Epithelial cell of esophagus (primary cell): ENCODE measurements at places on chromosomes 1 and 21.

DNA sequence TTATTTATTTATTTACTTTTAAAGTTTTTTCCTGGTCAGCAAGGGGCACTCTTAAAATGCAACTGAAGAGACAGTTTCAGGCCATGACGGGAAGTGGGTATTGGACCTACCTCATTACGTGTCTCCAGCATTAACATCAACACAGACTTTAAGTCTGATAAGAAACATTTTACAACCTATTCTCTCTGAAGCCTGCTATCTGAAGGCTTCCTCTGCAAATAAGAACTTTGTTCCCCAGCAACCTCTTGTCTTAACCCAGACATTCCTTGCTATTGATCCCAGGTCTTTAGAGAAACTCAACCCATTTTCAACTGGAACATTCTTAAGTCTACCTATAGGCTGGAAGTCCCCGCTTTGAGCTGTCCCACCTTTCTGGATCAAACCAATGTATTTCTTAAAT is 258.3 kb upstream of the TMPRSS15 start:
- DNase-seq, result no peak

DNA sequence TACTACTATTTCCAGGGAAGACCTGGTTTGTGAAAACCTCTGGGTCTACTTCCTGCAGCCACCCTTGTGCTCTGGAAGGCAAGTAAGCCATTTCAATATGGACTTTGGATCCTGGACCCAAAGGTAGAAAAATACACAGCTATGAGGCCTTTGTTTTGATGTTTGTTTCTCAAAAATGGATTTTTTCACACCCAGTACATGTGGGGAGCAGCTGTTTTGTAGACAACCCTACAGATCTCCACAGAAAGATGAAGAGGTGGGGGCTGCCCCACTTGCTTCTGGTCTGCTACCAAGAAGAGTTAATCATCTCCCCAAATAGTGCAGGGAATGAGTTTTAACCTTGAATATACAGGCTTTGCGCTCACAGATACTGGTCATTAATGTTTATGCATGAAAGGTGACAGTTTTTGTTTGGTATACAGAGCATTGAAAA is 29.2 kb downstream of the ZNF281 start:
- DNase-seq, result no peak

DNA sequence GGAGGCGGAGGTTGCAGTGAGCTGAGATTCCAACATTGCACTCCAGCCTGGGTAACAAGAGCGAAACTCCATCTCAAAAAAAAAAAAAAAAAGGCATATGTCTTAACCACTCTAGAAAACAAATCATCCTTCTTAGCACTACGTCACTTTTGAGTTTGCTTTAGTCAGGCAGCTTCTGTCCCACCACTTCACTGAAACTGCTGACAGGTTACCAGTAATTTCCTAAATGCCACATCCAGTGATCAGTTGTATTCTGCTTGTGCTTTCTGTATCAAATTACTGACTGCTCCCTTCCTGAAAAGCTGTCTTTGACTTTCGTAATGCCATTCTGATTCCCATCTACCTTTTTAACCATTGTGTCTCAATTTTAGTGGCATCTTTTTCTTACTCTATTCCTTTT is 21.7 kb downstream of the RCOR3 start:
- no peak for DNase-seq

GRCh38 chr1:241513378-241513777 is 6.2 kb downstream of the FH start:
- DNase-seq, result no peak

GRCh38 chr1:53142226-53142853 is at the start of gene SLC1A7:
SLC1A7 (minus strand) TSS chr1:53142638; CDS start chr1:53142449, 189 bp downstream.
- no peak for DNase-seq

- DNase-seq, result no peak
These were observed 133.2 kb upstream of the KCNJ15 start for GRCh38 chr21:38123626-38124025.

- peak; percentile 56 for DNase-seq
These were observed 2.4 kb downstream of the SSBP3 start for GRCh38 chr1:54403808-54404261.

GRCh38 chr1:19219451-19219850 is 9.4 kb upstream of the UBR4 start:
- DNase-seq, result no peak

DNA sequence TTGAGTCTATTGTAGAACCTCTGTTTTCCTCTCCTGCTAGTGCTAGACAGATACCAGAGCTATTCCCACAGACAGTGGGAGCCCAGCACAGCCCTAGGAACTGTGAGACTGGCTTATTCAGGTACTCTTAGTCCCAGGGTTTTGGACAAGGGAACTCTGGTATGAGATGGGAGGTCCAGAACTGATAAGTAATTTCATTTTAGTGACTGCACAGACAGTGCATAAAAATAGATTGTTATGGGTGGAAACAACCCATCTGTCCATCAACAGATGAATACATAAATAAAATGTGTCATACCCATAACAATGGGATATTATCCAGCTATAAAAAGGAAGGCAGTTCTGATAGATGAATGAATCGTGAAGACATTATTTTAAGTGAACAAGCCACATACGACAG is 9.0 kb downstream of the EPS8L3 start:
- no peak for DNase-seq

- DNase-seq, result no peak
These were observed 33.4 kb upstream of the PTPRC start for GRCh38 chr1:198605406-198605805.

DNA sequence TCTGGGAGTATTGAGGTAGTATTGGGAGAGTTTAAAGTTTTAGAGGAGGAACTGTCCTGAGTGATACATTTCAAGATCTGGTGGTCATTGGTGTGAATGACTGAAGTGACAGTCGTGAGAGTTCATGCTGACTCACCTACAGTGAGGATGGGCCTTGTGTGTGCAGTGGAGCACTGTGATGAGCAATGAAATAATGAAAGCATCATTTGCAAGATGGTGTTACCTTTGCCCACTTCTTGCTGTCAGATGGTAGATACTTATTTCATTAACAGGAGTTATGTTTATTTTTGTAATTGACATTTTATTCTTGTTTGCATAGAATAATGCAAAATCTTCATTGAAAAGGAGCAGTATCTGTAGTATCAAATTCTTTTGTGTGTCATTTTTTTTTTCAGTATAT is 29.0 kb downstream of the POU2F1 start:
- DNase-seq, result peak; percentile 22

DNA sequence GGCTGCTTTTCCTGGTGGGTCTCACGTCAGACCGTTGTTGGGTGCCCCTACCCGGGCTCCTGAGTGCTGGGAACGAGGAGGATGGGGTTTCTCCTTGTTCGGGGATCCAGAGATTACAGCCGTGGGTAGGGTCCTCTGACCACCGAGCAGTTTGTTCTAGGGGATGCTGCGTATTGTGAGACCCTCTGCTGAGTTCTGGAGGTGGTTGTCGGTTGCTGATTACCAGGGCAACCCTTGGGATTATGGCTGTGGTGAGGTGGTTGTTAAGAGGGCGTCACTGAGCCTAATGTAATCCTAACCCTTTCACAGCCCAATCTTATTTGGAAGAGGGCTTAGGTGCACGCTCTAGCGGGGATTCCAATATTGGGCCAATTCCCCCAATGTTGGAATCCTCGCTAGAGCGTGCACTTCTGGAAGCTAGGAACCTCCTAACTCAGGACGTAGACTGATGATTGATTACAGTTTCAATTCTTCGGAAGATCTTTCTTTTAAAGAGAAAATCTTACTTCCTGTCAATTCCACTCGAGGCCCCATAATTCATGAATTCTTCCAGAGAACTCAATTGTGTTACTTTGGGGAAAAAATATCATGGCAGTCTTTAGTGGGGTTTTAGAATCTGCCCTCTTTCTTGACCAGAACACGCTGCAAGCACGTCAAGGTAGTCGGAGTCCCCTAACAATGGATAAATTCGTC is 483 bp downstream of the TCEANC2 start:
- peak; percentile 17 for DNase-seq

- DNase-seq, result peak; percentile 45
These were observed 281.4 kb downstream of the HHIPL2 start for GRCh38 chr1:222266223-222267196.

DNA sequence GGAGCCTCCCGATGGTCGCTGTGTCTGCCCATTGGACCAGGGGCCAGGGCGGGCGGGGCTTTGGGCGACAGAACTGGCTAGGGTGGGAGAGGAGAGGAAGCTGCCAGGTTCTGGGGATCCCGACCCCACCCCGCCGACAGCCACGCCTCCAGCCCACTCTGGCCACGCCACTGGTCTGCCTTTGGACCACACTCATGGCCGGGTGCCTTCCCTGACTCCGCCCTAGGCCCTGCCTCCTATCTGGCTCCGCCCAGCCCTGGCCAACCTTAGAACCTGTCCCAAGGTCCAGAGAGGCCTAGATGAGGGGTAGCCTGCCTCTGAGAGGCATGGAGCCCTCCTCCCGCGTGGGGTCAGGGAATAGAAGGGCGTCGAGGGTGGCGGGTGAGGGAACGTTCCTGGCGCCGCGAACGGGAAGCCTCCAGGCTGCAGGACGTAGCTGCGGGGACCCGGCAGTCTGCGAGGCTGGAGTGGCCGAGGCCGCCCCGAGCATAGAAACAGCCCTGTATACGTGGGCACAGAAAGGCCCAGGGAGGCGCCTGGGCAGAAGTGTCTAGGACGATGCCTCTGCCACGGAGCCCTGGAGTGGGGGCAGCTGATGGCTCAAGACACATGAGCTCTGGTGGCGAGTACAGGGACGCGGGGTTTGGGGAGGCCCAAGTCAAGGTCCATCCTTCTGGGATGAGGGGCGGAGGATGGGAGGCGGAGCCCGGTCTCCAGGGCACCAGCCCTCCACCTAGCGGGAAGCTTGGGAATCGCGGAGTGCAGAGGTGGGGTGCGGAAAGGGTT is 11.5 kb upstream of the COL16A1 start:
- peak; percentile 71 for DNase-seq

DNA sequence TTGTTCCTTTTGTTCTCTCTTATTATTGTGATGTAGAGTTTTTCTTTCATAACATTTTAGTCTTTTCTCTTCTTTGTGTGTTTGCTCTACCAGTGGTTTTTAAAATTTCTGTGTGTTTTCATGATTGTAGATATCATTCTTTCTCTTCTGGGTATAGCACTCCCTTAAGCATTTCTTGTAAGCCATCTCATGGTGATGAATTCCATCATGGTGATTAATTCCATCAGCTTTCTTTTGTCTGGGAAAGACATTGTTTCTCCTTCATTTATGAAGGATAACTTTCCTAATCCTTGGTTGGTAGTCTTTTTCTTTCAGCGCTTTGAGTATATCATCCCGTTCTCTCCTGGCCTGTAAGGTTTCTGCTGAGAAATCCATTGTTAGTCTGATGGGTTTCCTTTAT is 22.7 kb downstream of the CD55 start:
- no peak for DNase-seq

- DNase-seq, result no peak
These were observed 124.3 kb downstream of the RERE start for GRCh38 chr1:8693107-8693506.

GRCh38 chr1:180595966-180596365 is 35.9 kb upstream of the XPR1 start:
- DNase-seq, result no peak

- DNase-seq, result peak; percentile 50
These were observed 28.8 kb upstream of the DIPK1A start for GRCh38 chr1:92989936-92990583.

DNA sequence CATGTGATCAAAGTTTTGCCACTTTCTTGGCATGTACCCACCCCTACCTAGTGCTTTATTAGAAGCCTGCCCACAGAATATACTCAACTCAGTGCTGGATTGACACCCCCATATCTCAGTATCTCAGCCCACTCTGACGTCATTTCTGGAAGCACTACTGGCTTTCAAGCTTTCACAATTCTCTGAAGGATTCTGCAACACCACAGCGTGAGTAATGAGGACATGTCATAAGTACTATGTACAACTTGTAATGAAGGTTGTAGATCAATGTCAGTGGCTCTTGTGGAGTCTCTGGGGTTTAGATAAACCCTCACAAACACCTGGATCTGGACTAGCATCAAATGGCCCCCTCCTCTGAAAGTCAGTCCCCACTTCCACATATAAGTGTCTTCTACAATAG is 57.2 kb downstream of the TNFSF4 start:
- DNase-seq, result peak; percentile 92

DNA sequence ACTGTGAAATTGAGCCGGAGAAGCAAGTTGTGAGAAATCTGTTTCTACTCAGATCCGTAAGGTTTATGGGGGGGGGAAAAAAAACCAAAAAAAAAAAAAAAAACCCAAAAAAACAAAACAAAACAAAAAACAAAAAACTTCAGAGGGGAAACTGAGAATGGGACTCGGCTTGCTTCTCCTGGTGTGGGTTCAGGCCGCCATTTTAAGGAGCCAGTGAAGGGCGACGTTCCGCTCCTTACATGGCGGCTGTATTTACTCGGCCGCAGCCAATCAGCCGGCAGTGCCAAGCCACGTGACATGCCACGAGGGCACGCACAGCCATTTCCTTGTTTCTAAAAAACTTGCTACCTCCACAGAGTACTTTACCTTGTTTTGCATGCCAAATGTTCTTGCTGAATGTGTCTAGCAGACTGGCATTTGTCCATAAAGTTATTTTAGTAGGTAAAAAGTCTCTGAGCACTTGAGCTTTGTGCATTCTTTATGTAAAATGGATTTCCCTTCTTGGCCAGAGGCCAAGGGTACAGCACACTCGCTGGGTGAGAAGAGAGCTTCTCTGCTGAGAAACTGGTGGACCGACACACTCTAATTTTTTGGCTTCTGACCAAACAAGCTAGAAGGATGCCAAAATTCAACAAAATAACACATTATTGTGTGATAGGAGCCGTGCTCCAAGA is 101.8 kb downstream of the NFIA start:
- DNase-seq, result peak; percentile 87

- DNase-seq, result peak; percentile 92
These were observed 25.3 kb upstream of the VAMP3 start for GRCh38 chr1:7745783-7746182.

DNA sequence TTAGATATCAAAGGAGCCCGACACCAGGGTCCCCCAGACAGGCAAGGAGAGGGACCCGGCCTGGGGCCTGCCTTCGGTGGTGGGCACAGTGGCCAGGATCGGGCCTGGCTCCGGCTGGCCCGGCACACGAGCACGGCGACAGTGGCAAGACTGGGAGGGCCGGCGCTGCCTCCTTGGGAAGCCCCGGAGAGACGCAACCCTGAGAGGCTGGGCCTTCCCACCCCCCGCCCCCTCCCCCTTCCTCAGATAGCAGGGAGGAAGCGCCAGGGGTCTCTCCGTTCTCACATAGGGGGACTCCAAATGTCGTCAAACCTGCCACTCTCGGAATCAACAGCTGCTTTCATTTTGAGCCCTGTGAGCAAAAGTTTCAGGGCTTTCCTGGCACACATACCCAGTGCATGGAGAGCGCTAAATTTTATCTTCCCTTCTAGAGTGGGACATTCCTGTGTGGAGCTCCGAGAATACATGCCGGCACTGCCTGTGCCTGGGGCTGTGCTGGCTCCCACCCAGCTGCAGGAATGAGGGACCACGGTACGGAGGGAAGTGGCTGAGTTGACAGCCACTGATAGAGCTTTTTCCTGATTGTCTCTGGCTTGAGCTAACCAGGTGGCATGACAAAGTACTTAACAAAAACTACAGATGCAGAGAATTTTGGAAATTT is 62.4 kb downstream of the CD247 start:
- DNase-seq, result no peak
